SIG-M5 (cell line): ENCODE measurements at places on chromosomes 3 and 15.

GRCh38 chr3:22792533-22792932, 410.6 kb upstream of the UBE2E2 start:
- no peak for DNase-seq

GRCh38 chr3:2947536-2947935, 162.6 kb downstream of the IL5RA start:
- no peak for DNase-seq

GRCh38 chr3:104909721-104910120, 457.0 kb upstream of the ALCAM start:
- DNase-seq = no peak

DNA sequence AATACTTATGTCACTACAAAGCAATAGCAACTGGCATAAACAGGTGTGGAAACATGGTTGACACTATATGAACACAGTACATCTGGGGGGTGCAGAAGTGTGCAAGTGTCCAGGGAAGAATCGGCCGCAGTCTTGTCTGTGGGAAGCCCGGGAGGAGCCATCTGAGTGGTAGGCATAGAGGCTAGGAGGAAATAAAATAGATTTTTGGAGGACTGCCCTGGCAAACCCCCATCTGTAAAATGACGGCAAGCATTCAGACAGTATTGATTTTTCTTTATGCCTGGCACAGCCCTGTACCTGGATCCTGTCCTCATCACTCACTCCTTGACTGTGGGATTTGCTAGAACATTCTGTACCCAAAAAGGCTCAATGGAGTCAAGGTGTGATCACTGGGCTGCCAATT, 31.3 kb downstream of the THSD4 start:
- DNase-seq = no peak

DNA sequence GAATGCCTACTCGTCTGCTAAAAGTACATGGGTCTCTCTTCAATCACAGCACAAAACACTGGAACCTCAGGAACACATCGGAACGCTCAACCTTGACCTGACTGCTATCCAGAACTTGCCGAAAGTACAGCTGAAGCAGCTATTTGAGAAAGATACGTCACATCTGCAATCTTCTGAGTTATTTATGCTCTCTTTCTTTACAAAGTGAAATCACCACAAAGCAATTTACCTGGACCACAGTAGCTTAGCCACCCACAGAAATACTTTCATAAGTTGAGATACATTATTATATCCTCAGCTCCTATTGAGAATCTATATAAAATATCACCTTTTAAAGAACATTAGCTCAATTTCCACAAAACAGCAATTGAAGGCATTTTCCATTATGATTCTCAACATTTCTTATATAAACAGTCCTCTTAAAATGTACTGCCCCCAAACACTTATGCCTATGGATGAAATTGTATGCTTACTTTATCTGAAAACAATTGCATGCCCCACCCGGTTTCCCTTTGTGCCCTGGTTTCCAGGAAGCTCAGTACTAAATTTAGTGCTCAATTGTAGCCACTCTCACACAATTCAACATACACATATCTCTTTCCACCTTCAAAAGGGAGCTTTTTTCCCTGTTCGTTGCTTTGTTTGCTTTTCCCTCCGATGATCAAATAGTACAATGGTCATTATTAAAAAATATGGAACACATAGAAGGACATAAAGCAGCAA, 31.8 kb downstream of the HEG1 start:
- DNase-seq = no peak

DNA sequence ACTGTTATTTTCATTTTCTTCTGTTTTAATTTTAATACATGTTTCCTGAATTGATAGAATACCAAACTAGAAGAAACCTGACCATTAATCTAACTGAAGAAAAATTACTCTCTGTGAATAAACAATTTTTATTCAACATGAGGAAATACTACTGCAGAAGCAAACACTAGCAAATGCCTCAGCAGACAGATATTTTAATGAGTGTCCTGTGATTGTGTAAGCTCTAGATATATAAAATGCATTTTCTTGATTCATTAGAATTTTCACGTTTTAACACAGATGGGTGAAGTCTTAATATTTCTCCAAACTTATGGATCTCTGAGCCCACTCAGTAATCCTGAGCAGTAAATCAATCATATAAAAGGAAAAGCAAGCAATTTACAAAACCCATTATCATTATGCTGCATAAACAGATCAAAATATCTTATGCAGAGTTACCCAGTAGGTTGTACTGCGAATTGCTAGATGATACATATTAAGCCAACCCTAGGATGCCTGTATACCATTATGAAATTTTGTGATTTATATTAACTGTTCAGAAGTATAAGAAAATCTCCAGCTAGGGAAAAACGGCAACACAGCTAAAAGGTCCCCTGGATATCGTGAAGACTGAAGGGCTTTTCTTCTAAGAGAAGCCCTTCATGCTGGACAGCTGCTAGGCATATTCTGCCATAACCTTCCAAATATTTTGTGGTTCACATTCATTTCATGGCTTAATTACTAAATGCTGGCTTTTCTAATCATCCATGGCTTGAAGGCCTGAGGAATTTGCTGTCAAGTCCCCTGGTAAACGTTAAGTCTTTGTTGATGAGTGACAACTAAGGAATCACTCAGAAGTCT, 157.7 kb upstream of the TGFBR2 start:
- DNase-seq = no peak

GRCh38 chr3:83625261-83625660, 1333.5 kb upstream of the CADM2 start:
- no peak for DNase-seq

- DNase-seq = no peak
Observed at GRCh38 chr15:61889706-61890105, 170.5 kb downstream of the VPS13C start.

DNA sequence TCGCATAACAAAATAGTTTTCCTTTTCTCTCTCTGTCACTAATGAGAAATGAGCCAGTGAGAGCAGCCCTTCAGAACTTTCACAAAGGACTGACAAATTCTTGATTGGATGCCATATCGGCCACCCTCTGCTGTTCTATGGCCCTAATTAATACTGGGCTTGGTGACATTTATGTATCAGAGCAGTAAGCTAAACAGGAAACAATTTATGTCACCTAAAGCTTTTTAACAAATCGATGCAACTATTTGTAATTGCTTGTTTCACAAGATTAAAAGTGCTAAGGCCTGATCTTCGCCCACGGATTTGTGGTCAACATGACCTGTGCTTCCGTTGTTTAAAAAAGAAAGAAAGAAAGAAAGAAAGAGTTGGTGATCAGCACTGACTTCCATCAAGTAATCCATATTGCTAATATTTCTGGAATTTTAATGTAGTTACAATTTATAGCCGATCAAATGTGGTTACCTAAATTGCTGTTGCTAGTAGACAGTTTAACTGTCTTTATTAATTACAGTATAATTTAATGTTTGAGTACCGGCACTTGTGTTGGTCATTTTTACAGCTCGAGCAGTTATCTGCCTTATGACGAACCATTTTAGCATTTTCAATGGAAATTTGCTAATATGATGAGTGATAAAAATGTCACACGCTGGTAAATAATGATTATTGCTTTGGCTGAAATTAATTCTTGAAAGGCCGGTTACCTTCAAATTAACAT, 631.3 kb downstream of the FOXP1 start:
- DNase-seq = no peak

DNA sequence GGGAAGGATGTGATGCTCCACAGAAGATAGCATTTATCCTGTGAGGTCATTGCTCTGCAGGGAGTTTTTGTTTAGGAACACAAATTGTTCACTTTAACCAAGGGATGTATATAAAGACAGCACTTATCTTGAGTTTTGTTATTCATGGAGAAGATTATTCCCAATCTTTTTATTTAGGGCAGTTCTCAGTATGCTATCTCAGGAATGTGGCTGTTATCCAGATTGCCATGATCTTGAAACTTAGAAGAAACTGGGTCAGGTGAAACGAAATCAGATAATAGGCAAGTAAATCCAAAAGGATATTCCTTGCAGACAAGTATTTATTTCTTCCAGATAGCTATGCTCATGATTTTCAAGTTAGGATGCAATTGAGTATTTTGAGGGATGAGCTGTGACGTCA, 19.3 kb upstream of the TMEM42 start:
- no peak for DNase-seq

DNA sequence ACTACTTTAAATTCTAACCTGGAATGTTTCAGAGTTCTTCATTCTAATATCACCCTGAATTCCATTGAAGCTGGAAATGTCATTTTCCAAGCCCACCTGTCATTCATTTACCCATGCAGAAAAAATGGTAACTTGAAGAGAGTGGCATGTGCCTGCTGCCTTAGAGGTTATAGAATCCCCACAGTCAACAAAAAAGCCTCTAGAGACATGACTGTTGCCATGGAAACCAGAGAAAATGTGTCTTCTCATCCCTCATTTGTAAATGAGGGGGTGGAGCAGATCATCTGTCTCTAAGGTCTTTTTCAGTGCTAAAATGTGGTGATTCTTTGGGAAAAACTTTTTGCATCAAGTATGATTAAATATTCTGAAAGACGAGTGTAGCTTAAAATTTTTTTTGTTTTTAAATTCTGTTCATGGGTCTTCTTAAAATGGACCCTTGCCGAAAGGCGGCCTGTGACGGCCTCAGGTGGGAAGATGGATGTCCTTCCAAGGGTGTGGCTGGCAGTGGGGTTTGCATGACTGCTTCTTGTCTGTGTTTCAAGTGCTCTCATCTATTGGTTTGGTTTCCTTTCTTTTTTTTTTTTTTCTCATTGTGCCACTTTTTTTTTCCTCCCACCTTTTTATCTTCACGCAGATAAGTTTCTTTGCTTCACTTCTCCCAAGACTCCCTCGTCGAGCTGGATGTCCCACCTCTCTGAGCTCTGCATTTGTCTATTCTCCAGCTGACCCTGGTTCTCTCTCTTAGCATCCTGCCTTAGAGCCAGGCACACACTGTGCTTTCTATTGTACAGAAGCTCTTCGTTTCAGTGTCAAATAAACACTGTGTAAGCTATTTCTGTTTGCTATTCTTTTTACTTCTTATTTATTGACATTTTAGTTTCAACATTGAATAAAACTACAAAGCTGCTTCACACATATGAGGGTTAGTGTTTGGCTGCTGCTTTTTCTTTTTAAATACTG, 23.0 kb downstream of the TPM1 start:
- no peak for DNase-seq

DNA sequence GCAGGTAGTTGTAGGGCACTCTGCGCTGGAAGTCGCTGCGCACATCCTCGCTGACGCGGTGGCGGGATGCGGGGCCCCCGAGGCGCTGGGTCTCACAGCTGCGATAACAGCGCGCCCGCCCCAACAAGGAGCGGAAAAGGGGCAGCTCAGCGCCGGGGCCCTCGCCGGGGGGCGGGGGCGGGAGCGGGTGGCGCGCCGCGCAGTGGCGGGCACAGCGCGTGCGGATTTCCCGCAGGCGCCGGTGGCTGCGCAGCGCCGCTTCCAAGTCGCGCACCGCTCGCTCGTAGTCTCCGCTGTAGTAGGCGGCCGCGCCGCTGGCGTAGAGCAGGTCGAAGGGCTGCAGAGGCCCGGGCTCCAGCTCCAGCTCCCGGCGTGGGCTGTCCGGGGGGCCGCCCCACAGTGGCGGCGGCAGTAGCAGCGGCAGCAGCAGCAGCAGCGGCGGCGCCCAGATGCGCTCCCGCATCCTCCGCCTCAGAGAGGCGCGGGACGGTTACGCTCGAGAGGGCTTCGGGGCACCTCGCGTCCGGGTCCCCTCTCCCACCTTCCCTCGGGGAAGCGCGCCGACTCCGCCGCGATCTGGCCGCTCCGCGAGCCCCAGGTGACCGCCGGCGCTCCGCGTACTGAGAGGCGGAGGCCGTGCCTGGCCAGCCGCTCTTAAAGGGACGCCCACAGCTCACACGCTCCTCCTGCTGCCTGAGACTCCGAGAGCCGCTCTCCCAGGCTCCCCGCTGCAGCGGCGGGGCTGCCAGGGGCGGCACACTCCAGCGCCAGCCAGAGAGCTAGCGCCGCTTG, at the start of gene P3H2:
Gene P3H2, minus strand, starts transcription at position 629 of the 792 bp plus-strand sequence. Its CDS starts 166 bp downstream, at position 463.
- peak; percentile 49 for DNase-seq

DNA sequence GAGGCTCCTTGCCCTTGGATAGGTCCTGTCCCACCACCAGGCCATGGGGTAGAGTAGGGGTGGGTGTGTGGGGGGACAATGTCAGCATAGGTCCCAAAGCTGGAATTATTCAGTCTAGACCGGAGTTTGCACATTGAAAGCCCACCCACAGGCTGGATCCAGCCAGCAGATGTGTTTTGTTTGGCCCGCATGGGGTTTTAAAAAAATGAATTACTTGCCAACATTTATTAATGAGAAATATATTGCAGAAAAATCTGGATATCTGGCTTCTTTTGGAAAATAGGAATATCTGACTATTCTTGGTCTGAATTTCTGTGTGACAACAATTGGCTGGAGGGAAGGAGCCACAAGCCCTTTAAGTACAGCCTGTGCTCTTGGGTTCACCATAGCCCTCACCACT, 17.3 kb upstream of the LRIG1 start:
- no peak for DNase-seq

DNA sequence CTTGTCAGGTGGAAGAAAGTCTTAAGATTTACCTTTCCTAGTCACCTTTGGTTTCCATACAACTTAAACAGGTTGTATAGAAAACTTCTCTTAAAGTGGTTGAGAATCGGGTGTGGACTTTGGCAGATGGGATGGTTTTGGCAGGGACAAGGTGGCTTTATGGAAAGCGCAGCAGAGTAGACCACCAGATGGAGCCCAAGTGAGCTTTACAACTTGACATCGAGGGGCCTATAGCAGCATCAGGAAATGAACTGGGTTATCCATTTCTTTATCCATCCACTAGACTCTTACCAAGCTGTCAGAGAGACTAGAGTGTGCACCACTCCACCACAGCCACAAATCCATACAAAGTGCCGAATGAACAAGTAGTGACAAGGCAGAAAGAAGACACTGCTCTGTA, 85.3 kb upstream of the MBNL1 start:
- DNase-seq = no peak

DNA sequence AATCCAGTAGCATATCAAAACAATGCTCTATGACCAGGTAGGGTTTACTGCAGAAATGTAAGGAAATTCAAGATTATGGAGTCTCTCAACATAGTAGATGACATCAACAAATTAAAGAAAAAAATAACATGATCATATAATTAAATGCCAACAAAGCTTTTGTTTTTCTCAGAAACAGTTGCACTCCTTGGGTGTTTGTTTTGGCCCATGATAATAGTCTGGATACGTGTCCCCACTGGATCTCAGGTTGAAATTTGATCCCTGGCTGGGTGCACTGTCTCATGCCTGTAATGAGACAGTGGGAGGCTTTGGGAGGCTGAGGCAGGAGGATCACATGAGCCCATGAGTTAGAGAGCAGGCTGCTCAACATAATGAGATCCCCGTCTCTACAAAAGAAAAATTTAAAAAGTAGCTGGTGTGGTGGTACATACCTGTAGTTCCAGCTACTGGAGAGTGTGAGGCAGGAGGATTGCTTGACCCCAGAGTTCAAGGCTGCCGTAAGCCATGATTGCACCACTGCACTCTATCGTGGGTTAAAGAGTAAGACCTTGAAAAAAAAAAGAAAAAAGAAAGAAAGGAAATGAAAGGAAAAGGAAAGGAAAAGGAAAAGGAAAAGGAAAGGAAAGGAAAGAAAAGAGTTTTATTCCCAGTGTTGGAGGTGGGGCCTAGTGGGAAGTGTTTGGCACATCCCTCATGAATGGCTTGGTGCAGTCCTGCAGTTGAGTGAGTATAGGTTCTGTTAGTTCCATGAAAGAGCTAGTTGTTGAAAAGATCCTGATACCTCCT, 53.3 kb upstream of the FOXB1 start:
- DNase-seq = no peak

- DNase-seq = no peak
Observed at GRCh38 chr15:85657132-85657531, 137.6 kb downstream of the KLHL25 start.
